ENCODE measurements at places on chromosomes 3 and 15.

DNA sequence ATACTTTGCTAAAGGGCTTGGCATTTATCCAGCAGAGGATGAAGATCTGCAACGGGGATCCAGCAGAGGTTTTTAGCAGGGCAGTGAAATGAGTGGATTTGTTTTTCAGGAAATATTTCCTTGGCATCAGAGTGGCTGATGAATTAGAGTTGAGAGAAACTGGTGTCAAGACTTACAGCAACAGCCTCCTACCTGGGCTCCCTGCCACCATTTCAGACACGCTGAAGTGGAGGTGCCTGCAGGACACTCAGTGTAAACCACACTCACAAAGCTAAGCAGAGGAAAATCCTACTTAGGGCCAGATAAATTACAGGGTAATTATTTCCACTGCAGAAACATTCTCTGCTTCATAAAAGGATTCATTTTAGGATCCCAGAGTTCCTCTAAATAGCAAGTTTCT is 519.7 kb downstream of the FGF12 start:
- no peak for DNase-seq

GRCh38 chr15:47439146-47440111 is 277.9 kb upstream of the SEMA6D start:
- DNase-seq = no peak

DNA sequence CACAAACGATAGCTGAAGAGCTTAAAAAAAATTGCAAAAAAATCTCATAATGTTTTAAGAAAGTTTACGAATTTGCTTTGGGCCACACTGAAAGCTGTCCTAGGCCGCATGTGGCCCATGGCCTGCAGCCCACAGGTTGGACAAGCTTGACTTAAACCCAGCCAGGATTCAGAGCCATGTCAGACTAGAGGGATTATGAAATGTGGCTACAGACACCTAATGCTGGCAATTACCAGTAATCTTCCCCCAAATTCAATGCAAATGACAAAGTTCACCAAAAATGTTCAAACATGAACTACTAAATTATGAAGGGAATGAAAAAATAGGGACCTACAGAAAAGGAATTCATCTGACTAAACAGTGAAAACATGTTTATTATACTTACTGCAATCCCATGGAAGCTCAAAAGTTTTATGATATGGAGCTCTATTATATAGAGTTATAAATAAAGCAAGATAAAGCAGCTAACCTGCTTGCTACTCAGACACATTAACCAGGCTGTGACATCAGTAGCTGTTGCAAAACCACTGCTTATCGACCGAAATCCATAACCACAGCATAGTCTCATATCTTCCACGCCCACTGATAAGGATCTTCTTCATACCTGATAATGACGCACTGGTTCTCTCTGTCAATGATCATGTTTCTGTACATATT is 49.2 kb downstream of the LDHAL6B start:
- DNase-seq = no peak

DNA sequence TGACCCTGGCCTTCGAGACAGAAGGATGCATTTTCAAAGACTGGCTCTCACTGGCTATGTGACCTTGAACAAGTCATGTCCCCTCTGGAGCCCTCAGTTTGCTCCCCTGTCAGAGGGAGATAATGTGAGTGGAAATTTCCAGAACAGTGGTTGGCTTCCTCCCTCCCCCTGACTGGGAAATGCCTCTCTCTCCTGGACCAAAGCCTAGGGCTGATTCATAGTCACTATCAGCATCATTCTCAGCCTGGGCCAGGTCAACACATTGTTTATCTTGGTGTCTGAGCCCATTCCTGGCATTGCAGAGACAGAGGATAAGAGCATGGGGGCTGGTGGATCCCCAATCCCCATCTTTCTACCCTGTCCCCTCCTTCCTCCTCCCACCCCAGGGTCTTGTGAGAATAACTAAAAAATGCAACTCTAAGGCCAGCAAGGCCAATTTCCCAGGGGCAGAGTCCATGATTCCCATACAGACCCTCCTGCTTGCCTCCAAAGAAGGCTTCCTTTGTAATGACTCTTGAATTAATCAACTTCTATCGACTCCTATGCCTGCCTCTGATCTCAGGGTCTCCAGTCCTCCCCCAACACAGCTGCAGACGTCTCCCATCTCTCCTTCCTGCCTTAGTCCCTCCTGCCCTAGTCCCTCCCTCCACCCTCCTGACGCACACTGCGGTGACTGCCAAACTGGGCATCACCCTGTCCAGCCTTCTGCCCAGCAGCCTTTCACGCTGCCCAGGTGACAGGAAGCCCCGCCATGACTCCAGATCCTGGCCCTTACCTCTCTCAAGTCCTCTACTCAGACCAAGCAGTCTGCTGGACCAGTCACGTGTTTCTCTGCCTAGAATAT is 35.4 kb upstream of the CORO2B start:
- DNase-seq = no peak

DNA sequence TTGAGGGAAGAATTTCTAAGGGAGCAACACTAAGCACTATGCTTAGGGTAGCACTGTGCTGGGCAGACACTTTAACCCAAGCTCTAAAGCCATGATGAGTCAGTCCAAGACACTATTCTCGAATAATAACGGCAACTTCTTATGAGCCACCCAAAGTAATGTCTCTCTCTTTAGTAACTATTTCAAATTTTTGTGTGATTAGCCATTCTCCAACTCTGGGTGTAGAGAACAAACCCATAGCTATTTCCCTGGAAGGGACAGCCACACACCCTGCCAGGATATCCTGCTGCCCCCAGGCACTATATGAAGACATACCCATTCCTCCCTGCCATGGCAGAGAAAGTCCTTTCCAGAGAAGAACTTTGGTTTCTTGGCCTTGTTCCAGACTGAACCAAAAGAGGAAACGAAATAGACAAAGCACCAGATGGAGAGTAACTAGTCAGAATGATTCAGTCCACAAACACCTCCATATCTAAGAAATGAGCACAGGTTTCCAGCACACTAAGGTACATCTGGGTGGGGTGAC is 384.9 kb upstream of the THBS1 start:
- no peak for DNase-seq

- peak; percentile 70 for DNase-seq
Measured at GRCh38 chr3:45546716-45547701, 47.5 kb upstream of the LIMD1 start.

GRCh38 chr3:29430558-29430971 is 149.7 kb downstream of the RBMS3 start:
- no peak for DNase-seq

GRCh38 chr3:27378331-27378730 is 9.1 kb upstream of the NEK10 start:
- DNase-seq = no peak

GRCh38 chr3:179074656-179075055 is 3.0 kb upstream of the ZMAT3 start:
- no peak for DNase-seq

Data from iPS-NIHi11 (cell line).